ENCODE measurements at places on chromosomes 4 and X.
A peak's percentile ranks its signal among the peaks of the same experiment; 100 is the strongest.

DNA sequence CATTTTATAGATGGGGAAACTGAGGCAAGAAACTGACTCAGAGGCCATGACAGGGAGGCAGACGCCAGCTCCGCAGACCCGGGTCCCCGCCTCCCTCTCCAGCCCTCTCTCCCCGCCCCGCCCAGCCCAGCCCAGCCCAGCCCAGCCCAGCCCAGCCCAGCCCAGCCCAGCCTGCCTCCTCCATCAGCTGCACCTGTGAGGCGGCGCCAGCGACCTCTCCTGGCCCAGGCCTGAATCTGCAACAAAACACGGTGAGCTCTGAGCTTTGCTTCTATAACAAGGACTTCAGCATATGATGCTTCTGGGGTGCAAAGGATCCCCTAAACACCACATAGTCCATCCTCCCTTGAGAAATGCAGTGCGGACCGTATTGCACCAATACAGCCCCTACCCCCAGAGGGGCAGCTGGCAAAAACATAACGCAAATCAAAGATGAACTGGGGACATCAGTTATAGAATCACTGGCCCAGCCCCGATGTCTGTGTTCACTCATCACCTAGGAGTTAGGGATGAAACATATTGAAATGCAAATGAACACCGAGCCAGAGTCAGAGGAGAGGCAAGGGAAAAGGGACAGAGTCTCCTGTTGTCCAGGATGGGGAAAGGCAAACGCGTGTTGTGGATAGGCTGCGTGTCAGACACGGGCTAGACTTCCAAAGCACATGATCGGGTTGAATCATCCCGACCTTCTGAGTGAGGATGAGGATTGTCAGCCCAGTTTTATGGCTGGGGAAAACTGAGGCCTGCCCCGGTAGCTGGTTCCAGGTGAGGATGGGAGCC, 216.1 kb upstream of the PSAPL1 start:
- no peak for DNase-seq

GRCh38 chr4:120211408-120212015, 144.9 kb upstream of the MAD2L1 start:
- DNase-seq: no peak

GRCh38 chr4:168441412-168441811, 38.9 kb downstream of the DDX60L start:
- no peak for DNase-seq

DNA sequence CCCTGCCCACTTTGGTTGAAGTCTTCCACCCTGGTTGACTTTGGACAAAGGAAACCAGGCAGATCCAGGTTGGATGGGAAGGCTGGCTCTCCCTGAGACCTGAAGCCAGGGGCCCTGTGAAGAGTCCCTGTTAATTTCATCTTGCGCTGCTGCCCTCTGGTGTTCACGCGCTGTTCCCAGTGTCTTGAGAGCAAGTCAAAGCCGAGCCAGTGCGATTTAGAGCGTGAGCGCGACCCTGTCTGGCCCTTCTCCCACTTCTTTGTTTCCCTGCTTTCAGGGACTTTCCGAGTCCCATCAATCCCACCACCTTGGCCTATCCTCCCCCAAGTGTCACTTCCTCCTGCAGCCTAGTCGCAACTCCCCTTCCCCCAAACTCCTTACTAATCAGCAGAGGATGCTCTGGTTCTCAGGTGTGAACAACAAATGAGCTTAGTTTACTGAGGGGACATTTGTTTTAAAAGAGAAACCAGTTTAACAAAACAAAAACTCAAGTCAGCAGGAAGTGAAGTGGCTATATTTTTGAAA, 25.8 kb upstream of the CHRNA9 start:
- peak; percentile 91 for DNase-seq

DNA sequence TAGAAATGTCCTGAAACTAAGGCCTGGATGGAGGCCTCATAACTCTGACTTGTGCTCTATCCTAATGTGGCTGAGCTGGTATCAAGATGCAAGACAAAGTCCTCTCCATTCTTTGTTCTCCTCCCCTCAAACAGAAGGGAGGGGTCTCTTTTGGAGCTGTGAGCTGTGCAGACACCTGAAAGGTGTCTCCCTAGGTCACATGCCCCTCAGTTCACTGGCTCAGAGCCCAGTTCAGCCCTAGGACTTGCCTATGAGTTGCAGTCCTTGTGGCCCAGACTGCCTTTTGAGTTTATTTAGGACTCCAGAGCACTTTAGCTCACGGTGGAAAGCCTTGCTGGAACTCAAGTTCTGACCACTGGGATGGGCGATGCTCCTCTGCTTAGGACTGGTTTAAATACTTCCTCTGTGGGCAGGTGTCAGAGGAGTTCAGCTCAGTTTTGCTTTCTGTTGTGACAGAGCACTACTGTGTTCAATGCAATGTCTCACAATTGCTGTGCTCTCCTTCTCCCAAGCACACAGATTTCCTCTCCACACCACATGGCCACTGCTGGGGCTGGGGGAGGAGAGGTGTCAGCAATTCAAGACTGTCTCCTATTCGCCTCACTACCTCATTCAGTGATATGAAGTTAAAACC, 84.8 kb upstream of the ZNF827 start:
- no peak for DNase-seq

DNA sequence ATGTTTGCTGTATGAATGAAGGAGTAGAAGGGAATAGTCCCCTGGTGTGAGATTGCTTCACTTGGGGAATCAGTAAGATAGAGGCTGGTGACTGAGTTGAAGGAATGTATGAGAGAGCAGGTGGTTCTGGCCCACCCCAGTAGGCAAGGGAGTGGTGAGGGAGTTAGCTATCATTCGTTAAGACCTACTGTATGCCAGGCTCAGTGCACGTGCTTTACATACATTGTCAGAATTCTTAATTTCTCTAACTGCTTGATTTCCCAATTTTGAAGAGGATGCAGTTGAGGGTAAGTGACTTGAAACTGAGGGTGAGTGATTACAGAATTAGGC, 700 bp downstream of the VMA21 start:
- no peak for DNase-seq

GRCh38 chr4:92235731-92236130, 68.0 kb upstream of the GRID2 start:
- no peak for DNase-seq

DNA sequence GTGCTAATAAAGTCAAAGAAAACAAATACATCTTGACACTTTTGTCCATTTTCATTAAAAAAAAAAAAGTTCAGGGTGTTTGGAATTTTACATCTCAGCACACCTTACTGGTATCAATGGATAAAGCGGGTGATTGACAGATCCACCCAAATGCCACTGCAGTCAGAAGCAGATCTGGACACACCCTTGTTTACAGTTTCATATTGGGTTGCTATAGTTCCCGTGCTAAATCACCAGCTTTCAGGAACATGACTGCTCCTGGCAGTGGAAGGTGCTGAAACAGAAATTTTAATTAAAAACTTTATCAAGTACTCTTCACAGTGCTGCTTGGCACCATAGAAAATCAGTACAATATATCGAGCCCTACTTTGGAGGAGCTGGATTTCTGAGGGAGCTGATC, 116.3 kb downstream of the STOX2 start:
- no peak for DNase-seq

GRCh38 chrX:108117988-108118387, 26.4 kb downstream of the ATG4A start:
- DNase-seq: no peak

DNA sequence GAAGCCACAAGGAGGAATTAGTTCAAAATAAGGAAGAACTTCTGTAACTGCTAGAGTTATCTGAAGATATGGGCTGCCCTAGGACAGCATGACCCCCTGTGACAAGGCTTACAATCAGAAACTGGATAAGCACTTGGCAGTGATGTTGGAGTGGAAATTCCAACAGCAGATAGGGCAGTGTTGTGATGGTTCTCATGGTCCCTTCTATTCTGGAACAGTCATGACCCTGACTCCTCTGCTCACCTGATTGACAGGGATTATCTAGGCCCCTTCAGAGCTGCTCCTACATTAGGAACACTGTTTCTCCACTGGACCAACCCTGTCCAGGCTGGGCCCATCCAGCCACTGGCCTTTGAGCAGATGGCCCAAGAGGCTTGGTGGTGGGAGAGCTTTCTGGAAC, 17.9 kb downstream of the NALF2 start:
- DNase-seq: no peak

- DNase-seq: no peak
These were observed 5.2 kb upstream of the ACTRT1 start for GRCh38 chrX:128057421-128057820.

DNA sequence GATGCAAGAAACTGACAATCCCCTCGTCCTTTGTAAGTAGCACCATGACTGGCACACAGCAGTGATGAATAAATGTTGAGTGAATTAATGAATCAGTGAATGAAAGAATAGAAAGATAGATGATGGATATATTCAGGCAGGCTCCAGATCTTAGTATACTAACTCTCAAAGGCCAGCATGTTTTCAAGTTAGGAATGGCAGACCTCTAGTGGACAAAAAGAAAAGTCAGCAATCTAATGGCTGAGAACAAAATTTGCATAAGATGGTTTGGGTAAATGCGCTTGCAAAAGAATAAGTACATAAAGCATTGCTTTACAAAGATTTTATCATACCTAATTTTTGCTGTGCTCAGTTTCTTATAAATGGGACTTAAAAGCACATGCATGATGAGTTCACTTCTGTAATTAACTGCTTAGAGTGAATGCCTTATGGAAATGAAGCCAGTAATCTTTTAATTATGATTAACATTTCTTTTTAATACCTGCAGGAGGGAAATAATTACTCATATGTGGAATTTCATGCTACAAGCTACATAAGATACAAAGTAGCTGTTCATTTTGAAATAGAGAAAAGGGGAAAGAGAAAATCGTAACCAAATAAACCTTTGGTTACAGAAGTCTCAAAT, 126.9 kb upstream of the GPRIN3 start:
- DNase-seq: no peak

DNA sequence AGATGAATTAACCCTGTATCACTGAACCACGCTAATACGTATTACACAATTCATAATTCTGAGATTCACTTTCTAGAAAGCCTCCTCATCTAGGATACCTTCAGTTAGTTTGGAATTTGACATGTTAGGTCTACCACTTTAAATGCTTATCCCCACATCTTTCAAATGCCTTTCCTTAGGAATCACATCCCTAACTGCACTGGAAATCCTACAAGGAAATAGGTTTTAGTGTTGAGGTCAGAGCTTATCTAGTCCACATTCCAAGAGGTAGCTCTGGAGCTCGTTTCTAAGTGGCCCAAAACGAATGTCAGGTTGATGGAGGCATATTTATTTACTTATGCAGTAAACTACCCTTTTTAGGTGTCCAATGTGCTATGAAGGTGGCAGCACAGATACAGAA, 18.0 kb downstream of the PDHA1 start:
- no peak for DNase-seq

- no peak for DNase-seq
These were observed 104.5 kb upstream of the LNX1 start for GRCh38 chr4:53695540-53696463.

GRCh38 chrX:73615022-73615421, 52.0 kb downstream of the CHIC1 start:
- DNase-seq: no peak

DNA sequence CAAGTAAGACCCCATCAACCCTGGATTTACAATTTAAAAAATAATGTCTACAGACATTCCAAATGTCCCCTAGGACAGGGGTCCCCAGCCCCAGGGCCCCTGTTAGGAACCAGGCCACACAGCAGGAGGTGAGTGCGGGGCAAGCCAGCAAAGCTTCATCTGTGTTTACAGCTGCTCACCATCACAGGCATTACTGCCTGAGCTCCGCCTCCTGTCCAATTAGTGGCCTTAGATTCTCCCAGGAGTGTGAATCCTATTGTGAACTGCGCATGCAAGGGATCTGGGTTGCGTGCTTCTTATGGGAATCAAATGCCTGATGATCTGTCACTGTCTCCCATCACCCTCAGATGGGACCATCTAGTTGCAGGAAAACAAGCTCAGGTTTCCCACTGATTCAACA, 146.1 kb downstream of the ATP10D start:
- DNase-seq: no peak

DNA sequence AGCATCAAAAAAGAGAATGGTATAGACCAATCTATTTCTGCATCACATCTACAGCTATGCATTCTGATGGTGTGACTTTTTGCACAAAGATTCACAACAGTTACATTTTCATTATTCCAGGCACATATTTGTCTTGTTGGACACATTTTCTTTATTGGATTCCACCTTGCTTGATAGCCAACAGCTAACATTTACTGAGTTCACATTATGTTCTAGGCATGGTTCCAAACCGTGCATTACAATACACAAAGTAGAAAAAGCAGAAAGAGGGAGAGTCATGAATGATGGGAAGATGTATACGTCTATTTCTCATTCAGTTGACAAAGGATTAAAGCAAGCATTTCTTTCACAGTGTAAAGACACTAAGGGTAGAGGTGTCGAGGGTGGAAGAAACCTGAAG, 22.9 kb upstream of the CLGN start:
- DNase-seq: no peak

DNA sequence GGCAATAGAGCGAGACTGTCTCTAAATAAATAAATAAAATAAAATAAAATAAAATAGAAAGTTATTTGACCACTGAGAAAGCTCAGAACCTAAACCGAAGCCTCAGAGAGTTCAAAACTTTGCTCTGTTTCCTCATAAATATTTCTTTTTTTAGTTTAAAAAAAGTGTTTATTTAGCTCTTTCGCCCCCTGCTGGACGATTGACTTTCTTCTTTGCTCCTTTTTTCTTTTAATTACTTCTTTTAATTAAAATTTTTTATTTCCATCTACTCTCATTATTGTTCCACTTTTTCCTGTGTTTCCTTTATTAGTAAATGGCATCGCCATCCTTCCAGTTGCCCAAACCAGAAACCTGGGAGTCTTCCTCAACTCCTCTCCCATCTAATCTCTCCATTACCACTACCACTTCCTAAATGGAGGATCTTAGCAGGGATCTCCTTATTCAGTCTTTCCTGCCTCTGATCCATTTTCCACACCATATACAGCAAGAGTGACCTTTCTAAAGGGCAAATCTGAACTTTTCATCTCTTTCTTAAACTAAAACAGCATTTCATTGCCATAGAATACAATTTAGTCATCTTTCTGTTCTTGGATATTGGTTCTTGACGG, 728 bp upstream of the IL13RA2 start:
- no peak for DNase-seq

All from activated T-cell treated with anti-CD3 and anti-CD28 coated beads, Interleukin-2, amount 50 U/mL, for 1 hour (primary cell).